ENCODE measurements at places on chromosomes 2 and 18. TPM values are rescaled to one million over a fixed set of nuclear protein-coding genes. Genes with fewer than 3 reads are reported as not detected.

Gene IL36A
- total RNA-seq: not detected

Gene CNGA3
- not detected for total RNA-seq

Gene NFE2L2
- 69.2 TPM for total RNA-seq

Gene SERPINB11
- not detected for total RNA-seq

Gene RGPD4
- total RNA-seq: not detected

Gene LYG2
- total RNA-seq: not detected

Gene HOXD12
- total RNA-seq: not detected

Gene PROKR1
- not detected for total RNA-seq

Gene DNAH7
- total RNA-seq: 0.29 TPM

Gene MERTK
- 2.9 TPM for total RNA-seq

Gene SERPINB10
- total RNA-seq: 0.39 TPM

Gene FZD7
- total RNA-seq: 10.3 TPM

Gene GALNT14
- total RNA-seq: not detected

Gene GPAT2
- 6.2 TPM for total RNA-seq

Gene KCNE4
- 0.84 TPM for total RNA-seq

Gene TET3
- 3.2 TPM for total RNA-seq

Gene RIT2
- not detected for total RNA-seq

Gene IL36B
- total RNA-seq: not detected

Gene LRP2
- total RNA-seq: not detected

Gene LCT
- not detected for total RNA-seq

Gene ATP6V1C2
- 0.27 TPM for total RNA-seq

Gene C2orf66
- not detected for total RNA-seq

Gene C2orf92
- total RNA-seq: 3.6 TPM

Gene IL1RN
- not detected for total RNA-seq

Gene NAT8
- not detected for total RNA-seq

Gene THUMPD2
- total RNA-seq: 8.6 TPM

Gene LRRC30
- 8.2 TPM for total RNA-seq

Gene TM4SF20
- not detected for total RNA-seq

Gene FRZB
- 1.3 TPM for total RNA-seq

Gene TEX51
- not detected for total RNA-seq

Gene SIX2
- total RNA-seq: 28.2 TPM

All from psoas muscle (tissue), 8 donors.